Activated effector memory CD4-positive, alpha-beta T cell treated with anti-CD3 and anti-CD28 coated beads, Interleukin-2, amount 50 U/mL, for 16 hours (primary cell): ENCODE measurements at places on chromosomes 4 and X.
A peak's percentile ranks its signal among the peaks of the same experiment; 100 is the strongest.

DNA sequence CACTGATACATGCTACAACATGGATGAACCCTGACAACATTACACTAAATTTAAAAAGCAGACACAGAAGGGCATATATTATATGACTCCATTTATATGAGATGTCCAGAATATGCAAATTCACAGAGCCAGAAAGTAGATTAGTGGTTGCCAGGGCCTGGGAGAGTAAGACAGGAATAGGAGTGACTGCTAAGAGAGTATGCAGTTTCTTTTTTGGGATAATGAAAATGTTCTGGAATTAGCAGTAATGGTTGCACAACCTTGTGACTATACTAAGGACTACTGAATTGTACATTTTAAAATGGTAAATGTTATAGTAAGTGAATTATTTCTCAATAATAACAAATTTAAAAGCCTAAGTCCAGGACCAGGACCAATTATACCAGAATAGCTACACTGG lies 29.5 kb upstream of the NUP54 start:
- DNase-seq: no peak

DNA sequence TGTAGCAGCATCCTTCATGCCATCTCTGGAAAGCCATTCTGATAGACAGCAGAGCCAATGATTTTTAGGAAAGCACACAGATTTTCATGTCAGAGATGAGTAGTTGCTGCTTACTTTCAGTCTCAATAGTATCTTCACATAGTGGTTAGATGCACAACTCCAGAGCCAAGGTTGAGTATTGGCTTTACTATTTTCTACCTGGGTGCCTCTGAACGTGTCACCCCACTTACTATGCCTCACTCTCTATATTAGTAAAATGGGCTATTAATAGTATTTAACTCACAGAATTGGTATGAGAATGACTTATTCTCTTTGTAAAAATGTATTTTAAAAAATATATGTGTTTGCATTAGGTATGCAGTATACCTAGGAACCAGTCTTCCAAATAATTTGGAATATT lies 108.8 kb upstream of the STIM2 start:
- DNase-seq: no peak

- no peak for DNase-seq
These were observed 931 bp downstream of the DDX60 start for GRCh38 chr4:168317621-168318020.

DNA sequence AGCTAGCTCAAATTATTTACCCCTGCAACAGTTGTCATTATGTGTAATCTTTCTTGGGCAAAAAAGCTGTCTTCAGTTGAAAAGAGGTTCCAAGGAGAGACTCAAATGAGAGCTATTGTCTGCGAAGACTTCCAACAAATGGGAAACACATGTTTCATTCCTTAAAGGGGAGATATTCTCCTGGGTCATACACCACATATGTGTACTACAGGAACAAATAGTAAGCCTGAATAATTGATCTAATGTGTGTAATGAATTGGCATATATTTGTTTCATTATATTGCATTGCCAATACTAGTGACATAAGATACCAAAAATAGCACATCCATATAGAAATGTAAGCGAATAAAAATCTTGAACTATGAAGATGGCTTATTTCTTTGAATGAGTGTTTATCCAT lies 950.9 kb upstream of the NDST4 start:
- DNase-seq: no peak

DNA sequence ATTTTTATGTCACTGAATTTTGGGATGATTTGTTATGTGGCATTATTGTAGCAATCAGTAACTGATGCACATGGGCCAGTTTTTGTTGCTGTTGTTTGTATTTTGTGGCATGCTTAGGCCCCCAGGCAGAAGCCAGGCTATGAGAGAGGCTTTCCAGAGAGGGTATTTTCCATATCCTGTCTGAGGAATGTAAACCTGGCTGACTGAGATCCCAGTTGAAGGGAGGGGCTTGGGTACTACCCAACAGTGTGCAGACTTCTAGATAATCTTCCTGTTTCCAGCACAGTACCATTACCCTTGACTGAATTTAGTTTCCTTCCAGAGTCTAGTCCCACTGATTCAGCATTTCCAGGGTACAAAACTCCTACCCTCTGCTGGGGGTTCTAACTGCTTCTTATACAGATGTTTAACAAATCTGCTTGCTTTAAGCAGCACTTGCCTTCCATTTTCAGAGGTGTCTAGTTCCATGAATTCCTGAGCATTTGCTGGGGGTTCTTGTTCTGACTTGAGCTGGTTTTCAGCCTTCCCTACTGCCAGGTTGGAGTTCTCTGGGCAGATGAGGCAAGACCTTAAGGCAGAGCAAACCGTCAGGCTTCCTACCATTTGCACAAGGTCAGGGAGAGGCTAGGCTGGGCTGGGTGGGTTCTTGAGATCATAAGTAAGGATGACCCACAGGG lies 104.7 kb upstream of the EGFL6 start:
- no peak for DNase-seq

GRCh38 chr4:162622664-162623063 lies 458.9 kb upstream of the FSTL5 start:
- DNase-seq: no peak

- DNase-seq: no peak
These were observed 355.1 kb upstream of the CLNK start for GRCh38 chr4:11039634-11040131.

GRCh38 chr4:119286377-119287002 lies 35.4 kb downstream of the FABP2 start:
- DNase-seq: no peak

DNA sequence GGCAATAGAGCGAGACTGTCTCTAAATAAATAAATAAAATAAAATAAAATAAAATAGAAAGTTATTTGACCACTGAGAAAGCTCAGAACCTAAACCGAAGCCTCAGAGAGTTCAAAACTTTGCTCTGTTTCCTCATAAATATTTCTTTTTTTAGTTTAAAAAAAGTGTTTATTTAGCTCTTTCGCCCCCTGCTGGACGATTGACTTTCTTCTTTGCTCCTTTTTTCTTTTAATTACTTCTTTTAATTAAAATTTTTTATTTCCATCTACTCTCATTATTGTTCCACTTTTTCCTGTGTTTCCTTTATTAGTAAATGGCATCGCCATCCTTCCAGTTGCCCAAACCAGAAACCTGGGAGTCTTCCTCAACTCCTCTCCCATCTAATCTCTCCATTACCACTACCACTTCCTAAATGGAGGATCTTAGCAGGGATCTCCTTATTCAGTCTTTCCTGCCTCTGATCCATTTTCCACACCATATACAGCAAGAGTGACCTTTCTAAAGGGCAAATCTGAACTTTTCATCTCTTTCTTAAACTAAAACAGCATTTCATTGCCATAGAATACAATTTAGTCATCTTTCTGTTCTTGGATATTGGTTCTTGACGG lies 728 bp upstream of the IL13RA2 start:
- DNase-seq: no peak

GRCh38 chr4:77052352-77052751 lies 23.4 kb downstream of the CCNI start:
- peak; percentile 86 for DNase-seq

- DNase-seq: no peak
These were observed 115.4 kb upstream of the PUDP start for GRCh38 chrX:7263330-7263729.

DNA sequence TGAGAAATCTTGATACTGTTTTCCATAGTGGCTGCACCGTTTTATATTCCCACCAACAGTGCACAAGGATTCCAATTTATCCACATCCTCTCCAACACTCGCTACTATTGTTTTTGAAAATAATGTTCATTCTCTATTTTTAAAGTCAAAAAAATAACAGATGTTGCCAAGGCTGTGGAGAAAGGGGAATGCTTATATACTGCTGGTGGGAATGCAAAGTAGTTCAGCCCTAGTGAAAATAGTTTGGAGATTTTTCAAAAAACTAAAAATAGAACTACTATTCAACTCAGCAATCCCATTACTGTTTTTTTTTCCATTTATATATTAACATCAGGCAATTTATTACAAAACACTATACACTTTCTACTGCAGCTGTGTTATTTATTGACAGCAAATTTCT lies 208.7 kb downstream of the CBLL2 start:
- DNase-seq: no peak

GRCh38 chr4:181822005-181822375 lies 421.2 kb upstream of the TENM3 start:
- no peak for DNase-seq

DNA sequence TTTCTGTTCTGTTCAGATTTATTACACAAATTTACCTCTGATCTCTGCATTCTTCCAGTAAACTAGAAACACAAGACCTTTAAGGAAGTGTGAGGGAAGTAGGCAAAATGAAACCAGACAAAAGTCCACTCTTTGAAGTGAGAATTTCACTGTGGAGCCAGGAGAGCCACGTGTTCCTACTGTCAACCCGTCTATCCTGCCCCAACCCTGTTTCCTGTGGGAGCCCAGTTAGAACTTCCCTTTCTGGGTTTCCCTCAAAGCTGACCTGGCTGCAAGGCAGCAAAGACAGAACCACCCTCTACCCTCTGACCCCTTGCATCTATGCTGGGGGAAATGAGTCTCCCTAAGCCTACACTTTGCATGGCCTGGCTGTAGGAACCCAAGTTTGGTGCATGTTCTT lies 40.0 kb downstream of the TMEM144 start:
- no peak for DNase-seq

- no peak for DNase-seq
These were observed 28.8 kb downstream of the COL4A5 start for GRCh38 chrX:108468486-108468885.

- DNase-seq: no peak
These were observed 51.9 kb downstream of the TET2 start for GRCh38 chr4:105198541-105198940.

- no peak for DNase-seq
These were observed 40.0 kb downstream of the NELFA start for GRCh38 chr4:1968686-1969295.

- no peak for DNase-seq
These were observed 102.1 kb upstream of the EDNRA start for GRCh38 chr4:147378780-147379179.

DNA sequence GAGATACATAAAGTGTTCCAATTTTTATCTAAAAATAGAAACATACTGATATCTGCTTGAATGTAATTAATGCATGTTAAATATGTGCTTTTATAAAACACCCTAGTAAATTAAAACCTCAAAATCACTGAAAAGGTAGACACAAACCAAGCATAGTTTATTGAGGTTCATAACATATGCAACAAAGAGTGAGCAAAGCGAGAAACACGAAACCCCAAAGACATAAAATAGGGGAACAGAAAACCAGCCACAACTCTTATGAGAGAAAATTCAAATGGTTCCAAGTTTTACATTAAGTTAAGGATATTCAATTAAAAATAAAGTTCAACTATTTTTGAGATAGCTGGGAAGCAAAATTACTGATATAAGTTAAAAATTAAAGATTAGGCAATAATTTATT lies 336.4 kb upstream of the AGA start:
- no peak for DNase-seq

- peak; percentile 85 for DNase-seq
These were observed 14.1 kb downstream of the ZNF157 start for GRCh38 chrX:47384502-47384901.

- peak; percentile 71 for DNase-seq
These were observed 607 bp upstream of the SCOC start for GRCh38 chr4:140372751-140373327.

GRCh38 chr4:187993827-187994226 lies 1.7 kb upstream of the ZFP42 start:
- DNase-seq: no peak

GRCh38 chr4:76535603-76536372 lies 100.8 kb downstream of the SHROOM3 start:
- no peak for DNase-seq

DNA sequence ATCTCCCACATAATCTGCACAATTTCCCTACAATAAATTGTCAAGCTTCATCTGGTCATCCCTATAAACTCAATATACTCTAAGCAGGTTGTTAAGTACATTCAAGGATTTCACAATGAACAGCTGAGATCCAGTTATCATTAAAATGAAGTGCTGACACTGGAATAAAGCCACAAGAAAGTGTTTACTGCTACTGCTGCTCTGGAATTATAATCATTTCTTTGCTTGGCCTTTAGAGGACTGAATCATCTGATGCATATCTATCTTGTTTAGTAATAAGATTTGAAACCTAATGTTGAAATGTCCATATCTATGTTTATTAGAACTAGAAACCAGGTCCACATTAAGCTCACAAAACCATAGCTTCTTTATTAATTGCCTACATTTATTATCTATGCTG lies 338.6 kb upstream of the ZFP42 start:
- DNase-seq: no peak

GRCh38 chr4:88758264-88758663 lies 60.6 kb upstream of the NAP1L5 start:
- DNase-seq: no peak

GRCh38 chr4:165765053-165765452 lies 108.0 kb upstream of the TLL1 start:
- no peak for DNase-seq

DNA sequence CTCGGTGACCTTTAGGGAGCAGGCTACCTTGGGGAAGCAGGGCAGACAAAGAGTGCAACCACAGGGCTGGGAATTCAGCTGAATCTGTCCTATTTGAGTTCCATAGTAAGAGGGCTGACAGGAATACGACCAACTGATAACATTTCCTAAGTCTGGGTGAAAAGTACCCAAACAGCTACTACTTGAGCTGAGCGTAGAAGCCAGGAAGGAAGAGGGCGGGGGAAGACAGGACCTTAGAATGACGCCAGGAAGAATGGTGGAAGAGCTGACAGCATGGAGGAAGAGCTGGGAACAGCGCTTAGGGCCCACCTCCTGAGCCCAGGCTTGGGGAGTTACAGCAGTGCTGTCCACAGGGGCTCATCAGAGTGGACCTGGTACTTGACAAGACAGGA lies 14.4 kb downstream of the MECP2 start:
- DNase-seq: no peak

GRCh38 chr4:168337550-168337940 lies 19.0 kb upstream of the DDX60 start:
- no peak for DNase-seq

DNA sequence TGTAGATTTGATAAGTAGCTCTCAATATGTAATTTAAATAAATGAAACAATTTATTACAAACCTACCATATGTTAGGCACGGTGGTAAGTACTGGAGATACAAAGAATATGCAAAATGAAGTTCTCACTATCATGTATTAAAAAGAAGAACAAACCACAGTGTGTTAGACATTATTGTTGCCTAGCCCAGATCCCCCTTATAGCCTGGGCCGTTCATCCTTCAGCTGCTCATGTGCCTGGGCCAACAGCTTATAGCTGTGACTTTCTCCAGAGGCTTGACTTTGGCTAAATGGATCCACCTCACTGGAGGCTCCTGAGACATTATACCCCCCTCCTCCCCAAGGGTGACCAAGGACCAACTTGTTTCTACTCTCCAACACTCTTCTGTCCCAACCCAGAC lies 29.8 kb upstream of the CCNG2 start:
- DNase-seq: no peak
